Retinal pigment epithelial cell (primary cell): ENCODE measurements at places on chromosomes 7 and 10.

- no peak for DNase-seq
Measured at GRCh38 chr10:95793401-95794045, 37.6 kb downstream of the ENTPD1 start.

DNA sequence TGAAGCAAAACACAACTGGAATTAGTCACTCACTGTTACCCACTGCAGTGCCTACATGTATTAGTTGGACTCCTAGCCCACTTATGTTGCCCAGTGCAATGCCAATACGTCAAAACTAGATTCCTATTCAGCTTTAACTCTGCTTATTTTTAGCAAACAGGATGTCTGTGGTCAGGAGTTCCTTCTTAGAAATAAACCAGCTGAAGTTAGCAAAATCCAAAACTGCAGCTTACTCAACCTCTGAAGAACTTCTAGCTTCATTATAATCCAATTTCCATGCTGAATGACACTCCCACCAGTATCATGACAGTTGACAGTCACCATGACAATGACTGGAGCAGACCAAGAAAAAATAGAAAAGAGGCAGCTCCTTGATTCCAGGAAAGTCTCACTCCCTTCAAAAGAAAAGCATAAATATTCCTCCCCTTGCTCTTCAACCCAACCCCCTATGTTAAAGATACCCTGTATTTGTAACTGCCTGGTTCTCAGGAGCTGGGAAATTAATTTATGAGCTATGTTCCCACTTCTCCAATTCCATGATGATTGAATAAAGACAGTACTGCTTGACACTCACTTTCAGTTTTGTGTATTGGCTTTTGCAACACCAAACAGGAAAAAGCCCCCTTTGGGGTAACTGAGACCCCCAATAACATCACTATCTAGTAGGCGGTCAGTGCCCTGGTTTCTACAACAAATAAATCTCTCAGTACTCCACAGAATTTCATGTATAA is 327.4 kb downstream of the SORCS1 start:
- peak; percentile 2 for DNase-seq

DNA sequence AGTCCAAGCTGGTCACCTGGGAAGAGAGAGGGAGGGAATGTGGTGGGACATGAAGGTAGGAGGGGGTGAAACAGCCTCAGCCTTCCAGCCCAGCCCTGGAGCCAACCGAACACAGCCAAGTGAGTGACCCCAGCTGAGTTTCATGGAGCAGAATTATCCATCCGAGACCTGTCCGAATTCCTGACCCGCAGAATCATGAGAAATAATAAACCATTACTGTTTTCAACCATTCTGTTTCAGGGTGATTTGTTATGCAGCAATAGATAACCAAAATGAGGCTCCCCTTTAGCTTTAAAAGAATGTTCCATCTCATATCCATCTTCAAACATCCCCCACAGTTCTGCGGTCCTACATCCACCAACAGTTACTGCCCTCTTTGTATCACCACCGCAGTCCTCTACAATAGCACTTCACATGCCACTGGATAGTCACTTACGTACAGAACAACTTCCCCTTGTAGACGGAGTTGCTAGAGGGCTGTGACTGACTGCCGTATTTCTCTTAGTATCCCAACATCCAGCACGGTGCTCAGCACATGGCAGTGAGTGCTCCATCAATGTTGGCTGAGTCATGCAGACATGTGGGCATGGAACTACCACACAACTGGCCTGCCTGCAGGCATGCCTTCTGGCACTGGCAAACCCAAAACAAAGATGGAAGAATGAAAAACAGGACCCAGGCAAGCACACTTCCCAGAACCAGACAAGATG is 18.5 kb downstream of the KIAA1549 start:
- no peak for DNase-seq

DNA sequence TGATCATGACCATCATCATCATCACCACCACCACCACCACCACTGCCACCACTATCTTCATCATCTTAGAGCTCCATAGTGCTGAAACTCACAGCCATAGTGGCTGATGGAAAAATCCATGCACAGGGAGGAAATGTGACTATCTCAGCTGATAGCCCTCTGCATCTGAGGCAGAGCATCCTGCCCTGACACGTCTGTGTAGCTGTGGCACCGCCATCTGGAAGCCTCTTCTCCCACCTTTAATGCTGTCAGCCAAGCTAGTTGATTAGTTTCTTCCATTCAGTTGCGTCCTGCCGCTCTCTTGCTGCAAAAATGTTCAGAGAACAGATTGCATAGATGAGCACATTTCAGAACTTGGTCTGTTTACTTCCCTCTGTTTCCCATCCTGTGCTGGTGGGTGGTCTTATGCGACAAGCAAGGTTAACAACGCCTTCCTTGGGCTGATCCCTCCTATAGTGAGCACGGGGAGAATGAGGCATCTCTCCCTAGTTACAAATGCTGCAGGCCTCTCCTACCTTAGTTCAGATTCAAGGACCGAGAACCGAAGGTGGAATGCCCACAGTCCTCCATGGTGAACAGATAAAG is 478.6 kb downstream of the PLXNA4 start:
- DNase-seq = no peak

DNA sequence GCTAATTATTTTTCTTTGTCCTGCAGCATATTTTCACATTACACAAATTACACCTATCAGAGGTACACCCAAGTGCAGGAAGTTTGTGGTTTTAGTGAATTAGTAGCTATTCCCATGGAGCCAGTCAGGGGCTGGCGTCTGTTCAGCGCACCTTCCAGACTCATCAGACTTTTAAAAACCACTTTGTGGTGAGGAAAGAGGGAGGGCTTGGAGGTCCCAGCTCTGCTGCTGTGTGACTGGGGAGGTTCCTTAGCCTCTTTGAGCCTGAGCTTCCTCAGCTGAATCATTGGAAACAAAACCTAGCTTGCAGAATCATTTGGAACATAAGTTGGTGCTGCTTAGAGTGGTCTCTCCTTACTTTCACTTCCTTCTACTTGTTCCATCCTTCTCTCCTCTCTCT is 175.4 kb downstream of the SORCS3 start:
- no peak for DNase-seq

DNA sequence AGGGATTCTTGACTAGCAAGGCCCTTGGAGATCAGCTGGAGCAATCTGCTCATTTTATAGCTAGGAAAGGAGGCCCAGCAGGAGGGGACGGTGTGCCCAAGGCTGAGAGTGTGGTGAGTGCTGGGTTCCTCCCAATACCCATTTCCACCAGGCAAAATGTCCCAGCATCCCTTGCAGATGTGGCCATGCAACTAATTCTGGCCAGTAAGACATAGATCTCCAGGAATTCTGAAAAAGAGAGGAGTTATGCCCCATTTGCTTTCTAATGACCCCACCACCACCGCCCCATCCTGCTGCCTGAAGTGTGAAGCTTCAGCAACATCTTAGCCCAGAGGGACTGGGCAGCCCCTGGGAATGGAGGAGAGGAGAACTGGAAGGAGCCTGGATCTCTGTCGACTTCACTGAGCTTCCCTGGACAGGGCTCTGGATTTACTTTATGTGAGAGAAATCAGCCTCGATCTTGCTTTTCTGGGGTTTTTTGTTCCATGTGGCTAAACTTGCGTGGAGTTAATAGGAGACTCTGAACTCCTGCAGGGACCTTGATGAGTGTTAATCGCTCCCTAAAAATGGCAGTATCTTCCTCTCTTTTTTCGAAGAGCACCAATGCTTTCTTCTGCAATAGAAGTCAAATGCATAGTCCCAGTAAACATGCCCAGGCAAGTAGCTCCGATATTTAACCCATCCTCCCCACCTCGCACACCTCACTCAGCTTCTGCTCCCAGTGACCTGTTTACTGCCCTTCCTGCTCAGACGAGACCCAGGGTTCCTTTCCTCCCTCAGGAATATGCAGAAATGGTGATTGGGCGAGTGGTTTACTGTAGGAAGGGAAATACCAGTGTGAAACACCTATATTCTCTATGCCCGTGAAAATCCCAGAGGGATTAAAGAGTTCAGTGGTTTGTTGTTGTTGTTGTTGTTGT is 127.5 kb upstream of the GPR26 start:
- no peak for DNase-seq

- DNase-seq = peak; percentile 93
Measured at GRCh38 chr10:125694883-125695282, 11.9 kb upstream of the TEX36 start.

GRCh38 chr10:873020-873419 is 58.5 kb downstream of the LARP4B start:
- DNase-seq = no peak

- no peak for DNase-seq
Measured at GRCh38 chr7:3738964-3739363, 437.9 kb downstream of the SDK1 start.

DNA sequence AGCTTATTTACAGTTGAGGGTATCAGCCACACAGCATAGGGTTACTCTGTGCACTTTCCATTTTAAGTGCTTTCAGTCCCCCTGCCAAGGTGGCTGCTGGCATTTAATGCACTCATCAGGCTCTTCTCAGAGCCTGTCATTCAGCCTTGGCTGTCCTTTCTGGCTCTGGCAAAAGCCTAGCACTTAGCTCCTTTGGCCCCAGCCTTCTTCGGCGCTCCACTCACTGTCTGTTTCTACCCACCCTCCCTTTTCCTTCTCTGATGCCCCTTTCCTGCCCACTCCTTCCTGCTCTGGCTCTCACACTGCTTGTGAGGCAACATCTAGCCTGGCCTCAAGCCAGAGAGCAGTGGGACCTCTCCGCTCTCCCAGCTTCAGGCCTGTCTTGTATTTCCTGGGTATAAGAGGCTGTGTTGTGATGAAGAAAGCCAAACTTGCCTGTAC is 60.2 kb downstream of the WIPF3 start:
- no peak for DNase-seq

GRCh38 chr7:42080841-42081586 is 156.0 kb downstream of the GLI3 start:
- no peak for DNase-seq

- no peak for DNase-seq
Measured at GRCh38 chr10:89388806-89389205, 3.6 kb upstream of the IFIT1 start.

- peak; percentile 15 for DNase-seq
Measured at GRCh38 chr7:120916121-120916520, 34.5 kb upstream of the ING3 start.

DNA sequence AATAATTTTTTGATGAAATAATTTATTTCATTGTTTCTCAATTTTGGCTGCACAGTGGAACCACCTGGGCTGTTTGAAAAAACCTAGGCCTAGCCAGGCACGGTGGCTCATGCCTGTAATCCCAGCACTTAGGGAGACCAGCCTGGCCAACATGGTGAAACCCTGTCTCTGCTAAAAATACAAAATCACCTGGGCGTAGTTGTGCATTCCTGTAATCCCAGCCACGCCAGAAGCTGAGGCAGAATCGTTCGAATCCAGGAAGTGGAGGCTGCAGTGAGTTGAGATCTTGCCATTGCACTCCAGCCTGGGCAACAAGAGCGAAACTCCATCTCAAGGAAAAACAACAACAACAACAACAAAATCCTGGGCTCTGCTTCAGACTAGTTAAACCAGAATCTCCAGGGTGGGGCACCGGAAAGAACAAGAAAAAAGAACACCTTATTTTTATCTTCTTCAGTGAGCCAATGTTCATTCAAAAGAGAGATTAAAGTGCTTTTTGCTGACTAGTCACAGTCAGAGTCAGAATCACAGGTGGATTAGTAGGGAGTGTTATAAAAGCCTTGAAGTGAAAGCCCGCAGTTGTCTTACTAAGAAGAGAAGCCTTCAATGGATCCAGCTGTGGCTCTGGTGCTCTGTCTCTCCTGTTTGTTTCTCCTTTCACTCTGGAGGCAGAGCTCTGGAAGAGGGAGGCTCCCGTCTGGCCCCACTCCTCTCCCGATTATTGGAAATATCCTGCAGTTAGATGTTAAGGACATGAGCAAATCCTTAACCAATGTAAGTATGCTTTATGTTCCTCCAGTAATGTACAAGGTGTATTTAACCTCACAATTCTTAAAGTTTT is at the start of gene CYP2C18:
Gene CYP2C18, plus strand, starts transcription at position 516 of the 841 bp plus-strand sequence. Its CDS starts 91 bp downstream, at position 607.
- no peak for DNase-seq

GRCh38 chr10:28744069-28744768 is 66.9 kb downstream of the BAMBI start:
- no peak for DNase-seq

DNA sequence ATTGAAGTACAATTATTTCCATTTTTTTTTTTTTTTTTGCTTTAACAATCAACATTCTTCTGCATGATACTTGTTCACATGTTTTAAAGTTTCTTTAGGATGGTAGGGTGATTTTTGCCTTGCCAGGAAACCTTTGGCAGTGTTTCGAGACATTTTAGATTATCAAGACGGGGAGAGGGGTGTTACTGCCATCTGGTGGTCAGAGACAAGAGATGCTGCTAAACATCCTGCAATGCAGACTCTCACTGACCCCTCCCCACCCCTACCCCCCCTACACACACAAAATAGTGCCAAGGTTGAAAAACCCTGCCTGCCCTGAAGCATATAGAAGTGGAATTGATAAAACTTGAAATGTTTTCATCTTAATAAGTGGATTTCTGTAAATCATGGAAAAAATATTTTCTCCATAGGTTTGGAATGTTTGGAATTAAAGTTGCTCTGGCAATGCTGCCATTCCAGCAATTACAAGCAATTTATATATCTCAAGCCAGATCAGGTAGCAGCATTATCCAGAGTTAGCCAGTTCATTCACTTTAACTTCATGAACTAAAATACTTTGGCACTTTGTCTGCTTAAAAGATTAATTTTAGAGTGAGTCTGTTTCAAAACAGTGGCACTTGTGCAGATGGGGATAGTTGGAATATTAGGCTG is 62.1 kb downstream of the SDHAF3 start:
- DNase-seq = peak; percentile 34

GRCh38 chr7:100152404-100152803 is 3.7 kb downstream of the LAMTOR4 start:
- no peak for DNase-seq

GRCh38 chr7:96217147-96217546 is 104.8 kb downstream of the SLC25A13 start:
- no peak for DNase-seq

- no peak for DNase-seq
Measured at GRCh38 chr7:1936531-1937251, 266.6 kb downstream of the ELFN1 start.

DNA sequence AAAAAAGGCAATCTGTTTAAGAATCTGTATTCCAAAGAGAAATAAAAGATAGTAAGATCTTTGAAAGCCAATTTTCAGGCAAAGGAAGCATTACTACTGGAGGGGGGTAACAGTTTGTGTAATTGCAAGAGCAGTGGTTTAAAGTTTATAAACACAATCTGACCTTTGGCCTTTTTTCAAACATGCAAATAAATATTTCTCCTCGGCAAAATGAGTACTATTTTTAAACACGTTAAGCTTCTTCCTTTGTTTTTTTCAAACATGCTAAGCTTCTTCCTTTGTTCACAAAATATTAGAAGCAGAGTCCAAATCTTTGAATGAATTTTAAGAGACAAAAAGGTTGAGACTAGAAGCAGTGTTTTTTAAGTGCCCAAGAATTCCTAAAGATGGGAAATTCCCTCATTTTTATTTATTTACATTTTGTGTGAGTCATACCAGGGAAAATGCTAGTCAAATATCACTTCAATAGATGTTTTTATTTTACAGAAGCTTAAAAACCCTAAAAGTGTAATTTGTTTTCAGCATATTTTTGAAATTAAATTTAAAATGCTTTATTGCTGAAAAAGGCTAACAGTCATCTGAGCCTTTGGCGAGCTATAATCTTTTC is 229.3 kb downstream of the GPR37 start:
- DNase-seq = no peak
